ENCODE measurements at places on chromosomes 4 and X. TPM values are rescaled to one million over a fixed set of nuclear protein-coding genes. Genes with fewer than 3 reads are reported as not detected.

- peaks cover 6% of the 10 kb centered on the region for H3K4me1 ChIP-seq
- no peak for DNase-seq
- H3K27ac ChIP-seq = no peak overlapping the region
- H3K27me3 ChIP-seq = peaks cover 95% of the 10 kb centered on the region
- no peak overlapping the region for H3K4me3 ChIP-seq
These were observed 4.1 kb upstream of the ARX start for GRCh38 chrX:25019707-25020390.

GRCh38 chr4:180617196-180617595 lies 1626.0 kb upstream of the TENM3 start:
- H3K27me3 ChIP-seq = no peaks in the 10 kb centered on the region
- no peaks in the 10 kb centered on the region for H3K4me1 ChIP-seq
- no peak overlapping the region for H3K4me3 ChIP-seq
- no peaks in the 10 kb centered on the region for H3K36me3 ChIP-seq
- DNase-seq = no peak

DNA sequence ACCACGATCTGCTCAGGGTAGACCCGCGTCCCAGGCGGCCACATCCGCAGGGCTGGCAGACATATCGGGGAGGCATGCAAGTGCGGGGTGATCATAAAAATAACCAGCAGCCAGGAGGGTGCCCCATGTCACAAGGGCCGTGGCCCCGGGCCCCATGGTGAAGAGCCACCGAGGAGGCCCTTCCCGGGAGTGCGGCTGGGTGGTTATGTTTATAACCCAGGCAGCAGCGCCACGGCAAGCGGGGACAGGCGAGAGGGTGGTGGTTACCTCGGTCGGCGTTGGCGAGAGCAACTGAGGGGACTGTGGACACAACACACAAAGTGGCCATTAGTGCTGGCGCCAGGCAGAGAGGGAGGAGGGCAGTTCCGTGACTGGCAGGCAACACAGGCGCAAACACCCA lies 92.7 kb upstream of the AFAP1 start:
- H3K36me3 ChIP-seq = no peaks in the 10 kb centered on the region
- no peak for DNase-seq
- H3K4me3 ChIP-seq = no peak overlapping the region
- H3K27me3 ChIP-seq = no peaks in the 10 kb centered on the region
- no peaks in the 10 kb centered on the region for H3K4me1 ChIP-seq
- no peak overlapping the region for H3K27ac ChIP-seq

- H3K27me3 ChIP-seq = no peaks in the 10 kb centered on the region
- H3K27ac ChIP-seq = no peak overlapping the region
- no peak overlapping the region for H3K4me3 ChIP-seq
- no peaks in the 10 kb centered on the region for H3K36me3 ChIP-seq
- no peak for DNase-seq
These were observed 10.3 kb downstream of the CENPI start for GRCh38 chrX:101108284-101108683.

- no peaks in the 10 kb centered on the region for H3K27me3 ChIP-seq
- no peak for DNase-seq
- no peak overlapping the region for H3K27ac ChIP-seq
- no peak overlapping the region for H3K4me3 ChIP-seq
- no peaks in the 10 kb centered on the region for H3K4me1 ChIP-seq
These were observed 5.7 kb downstream of the KCND1 start for GRCh38 chrX:48965959-48966358.

DNA sequence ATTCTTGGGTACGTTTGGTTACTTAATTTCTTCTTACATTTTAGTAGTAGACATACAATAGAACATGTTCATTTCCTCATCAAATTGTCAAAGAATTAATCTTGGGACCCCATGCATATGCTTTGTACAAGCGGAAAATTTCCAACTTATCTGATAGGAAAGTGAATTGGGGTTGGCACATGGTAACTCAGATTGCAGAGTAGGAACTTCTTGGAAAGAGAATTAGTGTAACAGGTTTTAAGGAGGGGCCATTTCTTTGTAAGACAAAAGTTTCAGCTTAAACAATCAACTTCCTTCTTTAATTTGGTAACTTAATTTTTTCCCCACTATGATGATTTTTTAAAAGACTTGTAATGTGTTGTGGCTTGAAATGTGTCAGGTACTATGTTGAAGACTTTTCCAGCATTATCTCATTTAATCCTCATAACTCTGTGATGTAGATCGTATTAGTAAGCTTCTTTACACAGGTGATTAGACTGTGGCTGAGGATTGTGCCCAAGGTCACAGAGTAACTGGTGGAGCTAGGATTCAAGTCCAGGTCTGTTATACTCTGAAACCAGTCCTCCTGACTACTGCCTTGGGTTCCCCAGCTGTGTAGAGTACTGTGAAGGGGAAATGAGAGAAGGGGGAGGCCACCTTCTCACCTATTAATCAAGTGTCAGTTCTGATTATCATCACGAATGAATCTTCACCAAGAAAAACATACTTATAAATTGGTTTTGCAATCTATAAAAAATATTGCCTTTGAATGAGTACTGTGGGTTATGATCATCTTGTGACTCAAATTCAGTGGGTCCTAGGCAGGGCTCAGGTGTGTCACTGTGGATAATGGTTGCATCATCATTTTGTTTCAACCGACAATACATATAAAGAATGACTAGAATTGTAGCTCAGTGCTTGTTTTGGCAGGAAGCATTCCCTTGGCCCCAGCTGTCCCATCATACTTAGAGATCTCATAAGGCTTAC lies 4.3 kb downstream of the GK start:
- no peaks in the 10 kb centered on the region for H3K27me3 ChIP-seq
- H3K27ac ChIP-seq = no peak overlapping the region

DNA sequence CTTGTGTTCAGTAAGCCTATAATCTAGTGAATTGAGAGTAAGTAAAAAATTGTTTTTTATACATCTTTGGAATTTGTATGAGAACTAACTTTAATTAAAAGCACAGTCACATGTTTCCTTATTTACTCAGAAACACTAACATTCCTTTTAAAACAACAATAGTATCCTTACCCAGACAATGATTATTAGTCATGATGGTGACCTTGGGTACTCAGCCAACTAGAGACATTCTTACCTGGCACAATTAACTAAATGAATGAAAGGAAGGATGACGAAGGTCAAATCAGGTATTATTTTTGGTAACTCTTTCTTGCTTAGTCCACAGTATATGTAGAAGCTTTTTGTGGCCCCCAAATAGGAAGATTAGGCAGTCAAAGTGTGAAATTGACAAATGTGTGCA lies 901.0 kb downstream of the FAT4 start:
- no peaks in the 10 kb centered on the region for H3K4me1 ChIP-seq
- H3K27ac ChIP-seq = no peak overlapping the region
- no peaks in the 10 kb centered on the region for H3K36me3 ChIP-seq
- H3K27me3 ChIP-seq = no peaks in the 10 kb centered on the region
- DNase-seq = no peak
- H3K4me3 ChIP-seq = no peak overlapping the region

DNA sequence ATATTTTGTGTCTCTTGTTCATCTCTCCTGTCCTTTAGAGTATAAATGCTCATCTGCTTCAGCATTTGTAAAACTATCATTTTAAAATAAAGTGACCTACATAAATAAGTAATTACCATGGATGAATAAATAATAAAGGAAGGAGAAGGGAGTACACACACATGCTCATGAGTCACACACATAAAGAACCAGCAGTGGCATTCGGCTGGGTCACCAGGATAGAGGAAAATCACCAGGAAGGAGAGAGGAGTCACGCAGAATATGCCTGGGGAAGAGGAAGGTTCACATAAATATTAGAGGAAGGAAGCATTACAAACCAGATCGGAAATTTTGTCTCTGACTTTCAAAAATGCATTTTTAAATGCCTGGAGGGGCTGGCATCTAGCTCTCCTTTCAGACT lies 38.5 kb upstream of the MED14 start:
- no peaks in the 10 kb centered on the region for H3K36me3 ChIP-seq
- no peak overlapping the region for H3K27ac ChIP-seq
- no peak for DNase-seq

DNA sequence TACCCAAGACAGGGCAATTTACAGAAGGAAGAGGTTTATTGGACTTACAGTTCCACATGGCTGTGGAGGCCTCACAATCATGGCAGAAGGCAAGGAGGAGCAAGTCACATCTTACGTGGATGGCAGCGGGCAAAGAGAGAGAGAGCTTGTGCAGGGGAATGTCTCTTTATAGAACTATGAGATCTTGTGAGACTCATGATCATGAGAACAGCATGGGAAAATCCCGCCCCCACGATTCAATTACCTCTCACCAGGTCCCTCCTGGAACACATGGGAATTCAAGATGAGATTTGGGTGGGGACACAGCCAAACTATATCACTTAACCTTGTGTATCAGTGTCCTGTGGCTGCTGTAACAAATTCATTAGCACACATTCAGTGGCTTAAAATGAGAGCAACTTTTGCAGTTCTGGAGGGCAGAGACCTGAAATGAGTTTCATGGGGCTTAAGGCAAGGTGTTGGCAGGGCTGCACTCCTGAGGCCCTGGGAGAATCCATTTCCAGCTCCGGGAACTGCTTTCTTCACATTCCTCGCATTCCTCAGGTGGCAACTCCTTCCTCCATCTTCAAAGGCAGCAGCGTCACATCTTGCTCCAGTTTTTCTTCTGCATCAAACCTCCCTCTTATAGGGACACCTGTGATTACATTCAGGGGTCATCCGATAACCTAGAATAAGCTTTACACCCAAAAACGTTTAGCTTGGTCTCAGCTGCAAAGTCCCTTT lies 22.3 kb upstream of the NSG1 start:
- no peak overlapping the region for H3K4me3 ChIP-seq
- DNase-seq = no peak
- no peak overlapping the region for H3K27ac ChIP-seq
- peaks cover 36% of the 10 kb centered on the region for H3K27me3 ChIP-seq

GRCh38 chrX:53445977-53446376 lies 11.8 kb upstream of the HSD17B10 start:
- H3K4me3 ChIP-seq = no peak overlapping the region
- H3K36me3 ChIP-seq = no peaks in the 10 kb centered on the region
- DNase-seq = no peak
- H3K27me3 ChIP-seq = no peaks in the 10 kb centered on the region
- H3K27ac ChIP-seq = no peak overlapping the region

DNA sequence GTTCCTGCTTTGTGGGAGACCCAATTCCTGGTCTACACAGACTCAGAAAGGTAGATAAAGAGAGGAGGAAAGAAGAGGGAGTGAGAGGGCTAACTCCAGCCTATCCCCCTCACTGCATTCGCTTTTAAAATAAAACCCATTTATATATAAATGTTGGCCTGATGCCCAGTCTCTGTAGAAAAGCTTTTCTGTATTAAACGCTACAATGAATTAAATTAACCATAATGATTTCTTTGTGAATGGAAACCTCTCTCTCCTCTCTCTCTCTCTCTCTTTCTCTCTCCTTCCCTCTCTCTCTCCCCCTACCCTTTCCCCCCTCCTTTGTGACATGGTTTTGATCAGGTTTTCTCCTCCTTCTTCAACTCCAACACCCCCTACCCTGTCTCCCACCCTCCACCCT lies 34.8 kb downstream of the PJA1 start:
- H3K4me1 ChIP-seq = no peaks in the 10 kb centered on the region
- no peaks in the 10 kb centered on the region for H3K36me3 ChIP-seq

GRCh38 chr4:69831646-69832325 lies 28.2 kb downstream of the SULT1E1 start:
- H3K4me3 ChIP-seq = no peak overlapping the region
- no peak for DNase-seq
- H3K36me3 ChIP-seq = no peaks in the 10 kb centered on the region
- no peaks in the 10 kb centered on the region for H3K27me3 ChIP-seq
- H3K4me1 ChIP-seq = no peaks in the 10 kb centered on the region

GRCh38 chr4:5385741-5386311 lies 322.5 kb downstream of the EVC2 start:
- H3K27me3 ChIP-seq = no peaks in the 10 kb centered on the region
- H3K4me3 ChIP-seq = no peak overlapping the region
- DNase-seq = peak; percentile 16
- no peak overlapping the region for H3K27ac ChIP-seq
- H3K4me1 ChIP-seq = peaks cover 6% of the 10 kb centered on the region

DNA sequence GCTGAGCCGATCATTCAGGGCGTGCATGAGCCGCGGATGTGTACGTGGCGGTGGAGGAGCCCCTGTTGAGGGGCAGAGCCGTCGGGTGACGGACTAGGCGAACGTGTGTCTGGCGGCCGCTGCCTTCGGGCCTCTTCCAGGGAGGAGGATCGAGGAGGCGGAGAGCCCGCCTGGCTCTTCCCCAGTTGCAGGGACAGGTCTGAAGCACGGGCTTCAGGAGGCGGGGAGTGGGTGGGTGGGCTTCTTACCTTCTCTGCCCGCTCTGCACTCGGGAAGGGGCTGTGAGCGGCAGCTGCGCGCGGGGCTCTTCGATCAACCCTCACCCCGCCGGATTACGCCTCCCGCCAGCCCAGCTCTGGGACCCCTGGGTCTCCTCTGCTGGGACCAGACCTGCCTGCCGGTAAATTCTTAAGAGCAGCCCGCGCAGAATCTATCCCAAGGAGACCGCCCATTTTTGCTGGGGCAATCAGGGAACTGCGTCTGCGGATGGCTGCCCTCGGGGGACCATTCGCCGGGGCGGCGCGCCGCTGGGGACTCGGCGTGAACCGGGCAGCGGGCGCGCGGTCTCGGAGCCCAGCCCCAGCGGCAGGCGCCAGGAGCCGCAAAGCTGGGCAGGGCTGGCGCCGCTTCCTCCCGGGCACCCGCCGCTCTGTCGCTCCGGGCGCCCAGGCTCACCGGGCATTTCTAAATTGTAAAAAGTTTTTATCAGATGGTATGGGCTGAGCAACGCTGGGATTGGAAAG lies 4.9 kb downstream of the PLAC8 start:
- H3K36me3 ChIP-seq = no peaks in the 10 kb centered on the region
- H3K4me3 ChIP-seq = peak overlapping the region; percentile 32
- no peak for DNase-seq
- peaks cover 6% of the 10 kb centered on the region for H3K27me3 ChIP-seq
- H3K4me1 ChIP-seq = no peaks in the 10 kb centered on the region

- H3K4me3 ChIP-seq = no peak overlapping the region
- H3K4me1 ChIP-seq = no peaks in the 10 kb centered on the region
- no peaks in the 10 kb centered on the region for H3K36me3 ChIP-seq
- H3K27ac ChIP-seq = no peak overlapping the region
- no peak for DNase-seq
These were observed 127.9 kb downstream of the CHRDL1 start for GRCh38 chrX:110667706-110668105.

- H3K4me3 ChIP-seq = no peak overlapping the region
- H3K36me3 ChIP-seq = no peaks in the 10 kb centered on the region
- peak overlapping the region; percentile 91 for H3K27ac ChIP-seq
- no peak for DNase-seq
These were observed 68.5 kb downstream of the EFNB1 start for GRCh38 chrX:68897118-68897945.

DNA sequence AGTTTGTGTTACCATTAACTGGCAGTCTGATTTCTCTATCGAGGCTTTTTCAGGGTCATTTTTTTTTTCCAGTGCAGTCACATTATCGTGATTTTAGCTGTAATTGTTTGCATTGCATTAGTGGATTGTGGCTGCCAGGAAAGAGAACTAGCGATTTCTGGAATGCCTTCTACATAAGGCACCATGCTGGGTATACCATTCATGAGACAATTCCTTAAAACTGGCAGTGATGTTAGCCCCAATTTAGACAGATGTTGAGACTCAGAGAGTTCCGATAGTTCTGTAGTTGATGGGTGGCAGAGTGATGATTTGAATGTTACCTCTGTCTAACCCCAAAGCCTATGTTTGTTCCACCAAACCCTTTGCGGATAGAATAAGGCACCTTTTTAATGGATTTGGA lies 175.4 kb upstream of the TENM3 start:
- no peaks in the 10 kb centered on the region for H3K36me3 ChIP-seq
- DNase-seq = no peak
- no peaks in the 10 kb centered on the region for H3K4me1 ChIP-seq
- H3K27ac ChIP-seq = no peak overlapping the region
- H3K4me3 ChIP-seq = no peak overlapping the region
- no peaks in the 10 kb centered on the region for H3K27me3 ChIP-seq

The GPRASP2 gene
- 4.0 TPM for polyA plus RNA-seq

The KLKB1 gene
- polyA plus RNA-seq = 0.57 TPM

The NUP62CL gene
- 0.55 TPM for polyA plus RNA-seq

The HS6ST2 gene
- polyA plus RNA-seq = 0.26 TPM

The MAGEA1 gene
- not detected for polyA plus RNA-seq

All from heart right ventricle (tissue), 16 donors.